ENCODE measurements at places on chromosomes 6 and 20. TPM values are rescaled to one million over a fixed set of nuclear protein-coding genes. Genes with fewer than 3 reads are reported as not detected.
A peak's percentile ranks its signal among the peaks of the same experiment; 100 is the strongest.

GRCh38 chr20:62917720-62918119 lies 8.6 kb downstream of the DIDO1 start:
- H3K27ac ChIP-seq = no peak overlapping the region
- no peak for DNase-seq
- H3K27me3 ChIP-seq = no peaks in the 10 kb centered on the region
- H3K36me3 ChIP-seq = peaks cover 16% of the 10 kb centered on the region
- H3K4me1 ChIP-seq = peaks cover 71% of the 10 kb centered on the region
- peak overlapping the region; percentile 45 for H3K4me3 ChIP-seq

Gene COL12A1
- total RNA-seq = 0.59 TPM

DNA sequence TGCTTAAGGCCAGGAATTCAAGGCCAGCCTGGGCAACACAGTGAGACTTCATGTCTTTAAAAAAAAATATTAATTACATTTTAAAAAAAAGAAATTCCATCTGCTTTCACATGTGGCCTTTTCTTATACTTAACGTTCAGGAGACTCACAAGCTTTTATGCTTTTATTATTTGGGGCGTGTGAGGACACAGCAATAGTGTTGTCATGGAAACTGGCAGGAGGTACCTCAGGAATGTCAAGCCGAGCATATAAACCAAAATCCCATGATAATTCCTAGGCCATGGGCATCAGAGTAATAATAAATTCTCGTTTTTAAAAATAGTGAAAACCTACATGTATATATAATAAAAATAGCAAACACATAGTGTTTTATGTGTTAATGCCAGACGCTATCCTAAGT lies 89.8 kb downstream of the IYD start:
- no peak overlapping the region for H3K4me3 ChIP-seq
- H3K27ac ChIP-seq = no peak overlapping the region
- no peak for DNase-seq
- H3K36me3 ChIP-seq = no peaks in the 10 kb centered on the region

Gene OLIG3
- not detected for total RNA-seq

DNA sequence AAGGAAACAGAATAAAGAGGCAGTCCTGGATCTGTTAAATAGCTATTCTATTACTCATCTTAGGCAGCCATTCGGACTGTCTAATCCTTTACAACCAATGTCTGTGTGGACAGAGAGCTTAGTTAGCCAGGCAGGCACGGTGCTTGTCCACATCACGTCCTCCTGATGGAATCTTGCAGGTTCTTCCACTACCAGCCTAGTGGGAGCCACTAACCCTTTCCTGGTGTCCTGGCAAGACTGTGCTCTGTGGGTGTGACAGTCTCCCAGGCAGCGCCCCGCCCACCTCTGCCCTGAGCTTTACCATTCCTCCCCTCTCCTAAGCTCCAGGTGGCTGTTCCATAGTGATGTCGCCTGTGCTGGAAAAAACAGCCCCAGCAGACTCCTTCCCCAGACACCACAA lies 78.3 kb upstream of the CLDN20 start:
- H3K36me3 ChIP-seq = no peaks in the 10 kb centered on the region
- DNase-seq = no peak
- H3K4me1 ChIP-seq = peaks cover 11% of the 10 kb centered on the region
- no peak overlapping the region for H3K27ac ChIP-seq

GRCh38 chr6:129686941-129687627 lies 22.9 kb downstream of the ARHGAP18 start:
- H3K4me1 ChIP-seq = peaks cover 33% of the 10 kb centered on the region
- peak overlapping the region; percentile 28 for H3K27ac ChIP-seq
- H3K4me3 ChIP-seq = no peak overlapping the region

DNA sequence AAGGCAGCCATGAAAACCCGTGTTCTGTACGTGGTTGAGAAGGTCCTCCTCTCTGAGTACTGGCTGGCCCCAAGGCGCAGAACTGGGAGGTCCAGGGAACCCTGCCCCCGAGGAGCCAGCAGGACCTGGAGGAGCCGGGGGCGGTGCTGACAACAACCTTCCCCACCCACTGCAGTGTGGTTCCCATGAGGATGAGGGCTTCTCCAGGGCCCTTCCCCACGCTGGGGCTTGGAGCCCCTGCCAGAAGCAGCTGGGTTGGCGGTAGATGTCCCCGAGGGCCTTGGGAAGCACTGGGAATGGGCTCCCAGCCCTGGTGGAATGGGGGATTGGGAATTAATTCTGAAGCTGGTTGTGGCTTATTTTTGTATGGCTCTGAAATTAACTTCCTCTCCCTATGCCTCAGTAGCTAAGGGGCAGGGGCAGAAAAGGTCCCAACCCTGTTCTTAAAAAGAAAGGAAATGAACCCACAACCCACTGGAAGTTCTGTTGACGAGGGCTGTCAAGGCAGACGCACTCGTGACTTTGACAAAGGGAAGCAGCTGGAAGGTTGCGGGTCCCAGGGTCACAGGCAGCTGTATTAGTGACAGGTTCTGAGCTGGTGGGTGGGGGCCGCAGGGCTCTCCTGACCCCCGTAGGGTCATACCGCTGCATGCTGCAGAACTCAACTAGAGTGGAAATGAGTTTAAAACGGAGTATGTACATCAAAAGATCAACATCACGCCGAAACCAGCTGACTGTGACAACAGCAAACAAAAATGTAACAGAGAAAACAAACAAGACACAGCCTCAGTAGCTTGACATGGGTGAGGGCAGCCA lies 13.9 kb upstream of the HELZ2 start:
- H3K27me3 ChIP-seq = no peaks in the 10 kb centered on the region
- DNase-seq = no peak

DNA sequence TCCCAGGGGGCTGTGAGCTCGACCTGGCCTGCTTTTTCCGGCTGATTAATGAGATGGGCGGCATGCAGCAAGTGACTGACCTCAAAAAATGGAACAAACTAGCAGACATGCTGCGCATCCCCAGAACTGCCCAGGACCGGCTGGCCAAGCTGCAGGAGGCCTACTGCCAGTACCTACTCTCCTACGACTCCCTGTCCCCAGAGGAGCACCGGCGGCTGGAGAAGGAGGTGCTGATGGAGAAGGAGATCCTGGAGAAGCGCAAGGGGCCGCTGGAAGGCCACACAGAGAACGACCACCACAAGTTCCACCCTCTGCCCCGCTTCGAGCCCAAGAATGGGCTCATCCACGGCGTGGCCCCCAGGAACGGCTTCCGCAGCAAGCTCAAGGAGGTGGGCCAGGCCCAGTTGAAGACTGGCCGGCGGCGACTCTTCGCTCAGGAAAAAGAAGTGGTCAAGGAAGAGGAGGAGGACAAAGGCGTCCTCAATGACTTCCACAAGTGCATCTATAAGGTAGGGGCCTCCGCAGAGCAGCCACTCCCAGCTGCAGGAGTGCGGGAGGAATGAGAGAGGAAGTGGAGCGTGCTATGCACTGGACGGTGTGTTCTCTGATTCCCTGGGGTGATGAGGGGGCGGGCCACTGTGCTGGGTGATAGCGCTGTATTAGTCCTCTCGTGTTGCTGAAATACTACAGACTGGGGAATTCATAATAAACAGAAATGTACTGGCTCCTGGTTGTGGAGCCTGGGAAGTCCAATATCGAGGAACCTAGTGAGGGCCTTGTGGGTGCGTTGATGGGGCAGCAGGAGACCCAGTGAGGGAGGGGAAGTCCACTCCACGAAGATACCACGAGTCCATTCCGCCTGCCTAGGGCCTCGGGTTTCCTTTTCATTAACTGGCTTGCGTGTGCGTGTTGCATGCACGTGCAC lies 161.7 kb downstream of the DTNBP1 start:
- peaks cover 26% of the 10 kb centered on the region for H3K36me3 ChIP-seq
- no peaks in the 10 kb centered on the region for H3K4me1 ChIP-seq
- H3K27me3 ChIP-seq = no peaks in the 10 kb centered on the region
- no peak overlapping the region for H3K27ac ChIP-seq
- H3K4me3 ChIP-seq = no peak overlapping the region
- DNase-seq = no peak

- H3K27me3 ChIP-seq = no peaks in the 10 kb centered on the region
- H3K36me3 ChIP-seq = no peaks in the 10 kb centered on the region
- H3K4me1 ChIP-seq = no peaks in the 10 kb centered on the region
- no peak overlapping the region for H3K4me3 ChIP-seq
- no peak overlapping the region for H3K27ac ChIP-seq
Measured at GRCh38 chr6:44456070-44456965, 68.8 kb downstream of the CDC5L start.

Gene PLN
- total RNA-seq = not detected

- H3K4me3 ChIP-seq = no peak overlapping the region
- no peak overlapping the region for H3K27ac ChIP-seq
- DNase-seq = no peak
- H3K36me3 ChIP-seq = no peaks in the 10 kb centered on the region
- H3K4me1 ChIP-seq = no peaks in the 10 kb centered on the region
- peaks cover 24% of the 10 kb centered on the region for H3K27me3 ChIP-seq
Measured at GRCh38 chr20:59631751-59632540, 27.6 kb downstream of the PHACTR3 start.

GRCh38 chr6:3664625-3665041 lies 86.9 kb downstream of the PXDC1 start:
- H3K36me3 ChIP-seq = no peaks in the 10 kb centered on the region
- H3K27me3 ChIP-seq = peaks cover 17% of the 10 kb centered on the region
- no peak overlapping the region for H3K27ac ChIP-seq
- no peak overlapping the region for H3K4me3 ChIP-seq
- DNase-seq = no peak
- H3K4me1 ChIP-seq = no peaks in the 10 kb centered on the region

Gene PAX1
- total RNA-seq = not detected

DNA sequence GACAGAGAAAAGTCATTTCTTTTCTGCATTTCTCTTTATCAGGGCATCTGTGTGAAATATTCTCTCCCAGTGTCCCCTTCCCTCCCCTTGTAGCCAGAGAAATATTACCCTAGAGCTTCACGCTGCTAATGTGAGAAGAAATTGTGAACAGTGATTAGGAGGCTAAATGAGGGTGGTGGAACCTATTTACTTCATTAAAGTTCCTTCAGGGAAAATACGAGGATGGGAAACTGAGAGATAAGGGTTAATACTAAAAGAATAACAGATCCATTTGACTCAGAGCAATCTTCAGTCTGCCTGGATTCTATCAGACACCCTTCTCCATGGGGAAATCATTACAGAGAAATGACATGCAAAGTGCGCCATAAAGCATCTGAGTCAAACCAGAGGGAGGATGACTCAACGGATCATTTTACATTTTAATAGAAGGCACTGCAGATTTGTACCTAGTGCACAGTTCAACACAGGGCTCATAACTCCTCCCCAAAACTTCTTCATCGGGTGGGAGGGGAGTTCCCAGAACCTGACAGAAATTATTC lies 131.3 kb downstream of the GJA10 start:
- DNase-seq = no peak
- no peak overlapping the region for H3K27ac ChIP-seq
- H3K4me1 ChIP-seq = peaks cover 9% of the 10 kb centered on the region
- H3K4me3 ChIP-seq = no peak overlapping the region
- H3K27me3 ChIP-seq = no peaks in the 10 kb centered on the region

DNA sequence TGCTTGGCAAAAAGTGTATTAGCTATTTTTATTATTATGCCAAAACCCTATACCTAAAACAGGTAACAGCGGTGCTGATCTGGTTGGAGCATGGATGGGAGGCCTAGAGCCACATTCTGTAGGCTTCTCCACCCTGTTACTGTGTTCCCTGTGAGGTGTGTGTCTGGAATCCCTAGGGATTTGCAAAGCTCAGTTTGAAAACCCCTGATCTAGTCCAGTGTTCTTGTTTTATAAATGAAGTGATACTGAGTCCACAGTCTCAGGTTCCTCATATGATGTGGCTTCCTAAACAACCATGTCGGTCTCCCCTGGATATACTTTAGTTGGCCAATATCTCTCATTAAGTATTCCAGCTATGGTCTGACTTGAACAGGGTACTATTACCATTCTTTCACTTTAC lies 16.3 kb downstream of the ACSS2 start:
- no peaks in the 10 kb centered on the region for H3K27me3 ChIP-seq
- no peak for DNase-seq
- H3K27ac ChIP-seq = no peak overlapping the region
- no peak overlapping the region for H3K4me3 ChIP-seq
- H3K4me1 ChIP-seq = peaks cover 11% of the 10 kb centered on the region

Gene OR2H2
- not detected for total RNA-seq

Gene CD24
- 0.98 TPM for total RNA-seq

Gene SLC52A3
- total RNA-seq = not detected

Gene C20orf144
- total RNA-seq = 0.21 TPM

Gene PTK6
- 0.23 TPM for total RNA-seq

DNA sequence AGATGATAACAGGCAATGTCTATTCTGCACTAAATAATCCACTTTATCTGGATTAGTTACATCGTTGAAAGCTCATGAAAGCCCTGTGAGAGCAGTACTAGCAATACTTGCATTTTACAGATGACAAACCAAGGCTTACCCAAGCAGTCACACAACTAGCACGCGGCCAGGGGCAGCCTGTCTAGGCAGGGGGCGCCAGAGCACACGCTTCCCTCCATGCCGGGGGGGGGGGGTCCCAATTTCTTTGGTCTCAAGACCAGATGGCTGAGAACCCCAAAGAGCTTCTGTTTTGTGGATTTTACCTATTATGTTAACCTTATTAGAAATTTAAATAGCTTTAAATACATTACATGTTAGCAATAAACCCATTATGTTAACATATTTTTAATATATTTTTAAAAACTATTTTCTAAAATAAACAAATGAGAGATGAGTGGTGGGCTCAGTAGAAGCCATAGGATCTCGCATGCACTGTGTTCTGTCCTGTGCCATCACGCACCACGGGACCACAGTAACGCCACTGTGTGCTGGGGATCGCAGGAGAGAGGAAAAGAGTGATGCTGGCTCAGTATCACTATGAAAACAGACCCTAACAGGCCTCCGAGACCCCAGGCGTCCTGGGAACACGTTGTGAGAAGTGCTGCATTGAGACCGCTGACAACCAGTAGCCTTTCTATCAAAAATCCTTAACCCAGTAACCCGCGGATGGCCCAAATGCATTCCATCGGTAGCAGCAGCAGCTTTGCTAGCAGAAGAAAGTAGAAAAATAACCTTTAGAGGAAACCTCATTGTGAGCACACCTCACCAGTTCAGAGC lies 5.3 kb upstream of the PRR18 start:
- H3K36me3 ChIP-seq = peaks cover 5% of the 10 kb centered on the region
- H3K4me3 ChIP-seq = no peak overlapping the region
- DNase-seq = peak; percentile 55
- no peaks in the 10 kb centered on the region for H3K4me1 ChIP-seq

Gene NPBWR2
- total RNA-seq = not detected

Gene HLA-DPA1
- total RNA-seq = 29.6 TPM

DNA sequence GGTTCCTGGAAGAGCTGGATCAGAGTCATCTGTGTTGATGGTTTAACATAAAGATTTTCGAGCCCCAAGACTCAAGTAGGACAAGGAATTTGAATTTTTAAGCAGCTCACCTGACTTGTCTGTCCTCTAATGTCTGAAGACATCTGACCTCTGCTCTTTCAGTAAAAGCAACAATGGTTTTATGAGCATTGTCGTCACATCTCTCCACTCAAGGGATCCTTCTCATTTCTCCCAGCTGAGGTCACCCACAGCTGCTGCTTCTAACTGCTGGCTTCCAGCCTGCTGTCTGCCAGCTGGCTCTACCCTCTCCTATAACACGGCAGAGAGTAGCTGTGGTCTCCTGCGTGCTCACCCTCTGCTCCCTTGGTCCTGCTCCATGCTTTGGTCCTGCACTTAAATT lies 24.7 kb upstream of the HDAC2 start:
- peaks cover 2% of the 10 kb centered on the region for H3K27me3 ChIP-seq
- no peak overlapping the region for H3K4me3 ChIP-seq
- H3K36me3 ChIP-seq = no peaks in the 10 kb centered on the region
- no peak for DNase-seq
- H3K4me1 ChIP-seq = no peaks in the 10 kb centered on the region

- no peaks in the 10 kb centered on the region for H3K36me3 ChIP-seq
- no peak for DNase-seq
- H3K4me3 ChIP-seq = no peak overlapping the region
Measured at GRCh38 chr6:136923954-136924673, 2.0 kb downstream of the SLC35D3 start.
